Muscle of leg (tissue), 16 donors: ENCODE measurements at places on chromosomes 3 and 15. TPM values are rescaled to one million over a fixed set of nuclear protein-coding genes. Genes with fewer than 3 reads are reported as not detected.
A peak's percentile ranks its signal among the peaks of the same experiment; 100 is the strongest.

DNA sequence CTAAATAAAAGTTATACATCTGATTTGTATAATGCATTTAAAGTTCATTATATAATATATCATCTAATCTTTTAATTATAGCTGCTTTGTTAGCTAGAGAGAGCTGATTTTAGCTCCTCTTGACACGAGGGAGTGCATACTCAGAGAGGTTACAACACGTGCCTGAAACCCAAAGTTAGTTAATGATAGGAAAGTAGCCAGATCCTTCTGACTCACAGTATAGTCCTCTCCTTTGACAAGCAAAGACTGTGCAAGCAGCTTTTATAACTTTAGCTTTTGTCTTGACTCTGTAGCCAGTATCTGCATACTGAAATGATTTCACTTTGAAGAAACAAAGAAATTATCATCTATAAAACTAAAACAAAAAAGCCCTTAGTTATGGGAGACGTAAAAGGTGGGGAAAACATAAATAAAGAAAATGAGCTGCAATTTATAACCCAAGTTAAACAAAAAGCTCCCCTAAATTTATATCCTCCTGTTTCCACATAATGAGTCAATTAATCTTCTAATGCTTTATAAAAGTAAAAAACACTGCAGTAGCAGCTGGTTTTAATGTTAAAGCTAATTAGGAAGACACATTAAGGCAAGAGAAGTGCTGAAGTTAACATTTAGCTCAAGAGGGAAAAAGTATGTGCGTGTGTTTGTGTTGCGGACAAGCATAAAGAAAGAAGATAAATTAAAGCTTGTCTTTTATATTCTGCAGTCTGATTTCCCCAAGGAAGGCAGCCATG lies 13.1 kb downstream of the GABRR3 start:
- DNase-seq = no peak

DNA sequence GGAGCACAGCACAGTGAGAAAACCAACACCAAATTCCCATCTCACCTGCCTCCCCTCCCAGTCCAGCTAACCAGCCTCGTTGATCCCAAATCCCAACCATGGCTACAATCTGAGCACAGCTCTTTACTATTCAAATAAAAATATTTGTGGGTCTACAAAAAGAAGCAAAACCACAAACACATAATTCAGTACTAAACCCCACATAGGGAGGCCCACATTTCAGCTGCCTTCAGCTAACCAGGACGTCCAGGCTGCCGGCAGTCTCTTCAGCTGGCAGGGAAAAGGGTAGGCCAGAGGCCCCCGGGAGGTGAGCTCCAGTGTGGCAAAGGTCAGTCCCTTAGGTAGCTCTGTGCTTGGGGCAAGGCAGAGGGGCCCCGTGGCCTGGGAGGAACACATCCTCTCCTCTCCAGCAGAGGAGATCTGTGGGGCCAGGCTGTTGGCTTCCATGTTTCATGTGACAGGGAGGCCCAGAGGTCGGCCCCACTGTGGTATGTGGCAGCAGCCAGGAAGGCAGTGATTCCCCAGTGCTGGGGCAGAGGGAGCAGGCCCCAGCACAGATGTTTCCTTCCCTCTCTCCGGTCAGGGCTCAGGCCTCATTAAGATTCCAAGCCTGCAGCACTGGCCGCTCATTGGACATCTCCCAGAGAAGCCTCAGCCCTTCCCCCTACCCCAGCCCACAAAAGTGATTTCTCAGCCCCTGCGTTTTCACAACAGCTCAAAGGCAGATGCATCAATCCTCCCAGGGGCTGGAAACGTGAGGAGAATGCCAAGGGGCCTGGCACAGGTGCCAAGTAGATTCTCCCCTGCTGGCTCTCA lies 381.4 kb downstream of the NTRK3 start:
- peak; percentile 74 for DNase-seq

DNA sequence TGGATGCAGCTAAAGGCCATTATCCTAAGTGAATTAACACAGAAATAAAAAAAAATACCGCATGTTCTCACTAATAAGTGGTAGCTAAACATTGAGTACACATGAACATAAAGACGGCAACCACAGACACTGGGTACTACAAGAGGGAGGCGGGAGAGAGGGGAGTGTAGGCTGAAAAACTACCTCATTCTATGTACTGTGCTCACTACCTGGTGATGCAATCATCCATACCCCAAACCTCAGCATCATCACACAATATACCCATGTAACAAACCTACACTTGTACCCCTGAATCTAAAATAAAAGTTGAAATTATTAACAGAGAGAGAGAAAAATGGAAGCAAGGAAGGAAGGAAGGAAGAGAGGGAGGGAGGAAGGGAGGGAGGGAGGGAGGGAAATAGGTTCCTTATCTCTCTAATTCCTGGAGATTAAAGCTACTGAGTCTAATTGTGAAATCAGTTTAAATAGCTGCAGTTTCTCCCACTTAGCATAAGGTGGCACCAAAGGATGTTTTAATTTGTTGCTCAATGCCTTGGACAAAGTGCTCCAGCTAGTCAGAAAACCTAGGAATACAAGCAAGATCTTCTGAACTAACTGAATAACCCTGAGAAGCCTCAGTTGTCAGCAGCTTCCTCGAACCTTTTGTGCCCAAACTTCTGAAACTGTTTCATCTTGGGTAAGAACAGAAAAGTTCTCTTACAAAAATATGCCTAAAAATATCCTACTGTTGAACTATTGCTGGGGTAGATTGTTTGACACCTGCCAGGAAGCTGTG lies 79.4 kb upstream of the ATP11B start:
- DNase-seq = peak; percentile 67

DNA sequence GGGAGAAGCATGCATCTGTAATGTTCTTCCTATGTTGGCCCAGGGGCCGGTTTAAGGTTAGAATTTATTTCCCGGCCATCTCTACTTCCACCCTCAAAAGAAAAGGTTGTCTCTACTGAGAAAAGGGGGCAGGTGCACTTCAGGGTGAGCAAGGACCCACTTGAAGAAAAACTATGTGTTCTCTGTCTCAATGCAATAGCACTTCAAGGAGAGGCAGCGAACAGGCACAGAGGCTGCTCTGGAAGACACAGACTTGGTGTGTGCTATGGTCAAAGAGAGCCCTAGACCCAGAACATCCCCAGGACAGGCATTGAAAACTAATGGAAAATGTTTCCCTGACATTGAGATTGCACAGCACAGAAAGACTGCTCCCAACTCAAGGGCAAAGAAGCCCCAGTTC lies 7.6 kb downstream of the MINDY4B start:
- DNase-seq = no peak

DNA sequence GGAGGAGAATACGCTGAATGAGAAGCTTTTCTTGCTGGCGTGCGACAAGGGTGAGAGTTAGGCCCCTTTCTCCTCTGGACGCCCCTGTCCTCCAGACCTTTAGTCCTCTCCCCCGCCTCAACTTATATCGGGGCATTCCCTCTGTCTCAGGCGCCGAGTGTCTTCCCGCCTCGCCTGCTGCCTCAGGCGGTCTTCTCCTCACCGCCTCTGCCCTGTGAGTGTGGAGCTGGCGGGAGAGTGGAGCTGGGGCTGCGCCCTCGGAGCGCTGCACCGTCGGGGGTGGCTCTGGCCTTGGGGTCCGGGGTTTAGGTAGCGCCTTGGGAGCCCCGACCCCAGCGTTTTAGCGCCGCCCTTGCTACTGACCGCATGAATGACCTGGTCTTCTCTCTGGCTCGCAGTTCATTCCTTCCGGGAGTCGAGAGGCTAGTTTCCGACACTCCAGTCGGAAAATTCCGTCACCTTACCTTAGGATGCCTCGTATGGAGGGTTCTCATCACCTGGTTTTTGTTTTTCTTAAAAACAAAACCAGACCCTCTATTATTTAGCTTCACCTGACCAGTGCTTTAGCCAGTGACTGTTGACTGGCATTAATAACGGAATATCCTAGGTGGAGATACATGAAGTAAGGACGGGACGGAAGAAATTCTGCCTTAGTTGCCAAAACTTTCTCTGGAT lies 985 bp downstream of the TRPC1 start:
- peak; percentile 70 for DNase-seq

GRCh38 chr15:33608714-33609113 lies 297.9 kb downstream of the RYR3 start:
- no peak for DNase-seq

DNA sequence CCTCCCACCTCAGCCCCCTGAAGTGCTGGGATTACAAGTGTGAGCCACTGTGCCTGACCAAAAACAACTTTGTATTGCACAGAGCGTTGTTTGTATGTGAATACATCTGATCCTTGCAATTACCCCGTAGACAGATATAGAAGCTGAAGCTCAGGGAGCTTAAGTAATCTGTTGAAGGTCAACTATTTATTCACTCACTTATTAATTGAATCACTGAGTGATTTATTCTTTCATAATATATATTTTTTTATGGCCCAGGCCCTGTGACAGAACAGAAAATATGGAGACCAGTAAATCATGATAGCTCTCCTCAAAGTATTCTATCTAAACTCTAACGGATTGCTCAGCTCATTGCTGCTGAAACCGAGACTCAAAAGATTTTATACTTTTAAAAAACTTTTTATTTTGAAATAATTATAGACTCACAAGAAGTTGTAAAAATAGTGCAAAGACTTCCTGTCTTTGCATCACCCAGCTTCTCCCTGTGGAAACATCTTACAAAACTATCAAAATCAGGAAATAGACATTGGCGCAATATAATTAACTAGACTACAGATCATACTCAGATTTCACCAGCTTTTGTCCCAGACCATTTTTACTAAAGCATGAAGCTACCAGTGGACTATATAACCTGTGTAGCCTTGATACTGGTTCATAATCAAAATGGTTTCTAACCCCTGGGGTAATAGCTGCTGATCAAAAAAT lies 466.1 kb downstream of the PDCD6IP start:
- peak; percentile 11 for DNase-seq

DNA sequence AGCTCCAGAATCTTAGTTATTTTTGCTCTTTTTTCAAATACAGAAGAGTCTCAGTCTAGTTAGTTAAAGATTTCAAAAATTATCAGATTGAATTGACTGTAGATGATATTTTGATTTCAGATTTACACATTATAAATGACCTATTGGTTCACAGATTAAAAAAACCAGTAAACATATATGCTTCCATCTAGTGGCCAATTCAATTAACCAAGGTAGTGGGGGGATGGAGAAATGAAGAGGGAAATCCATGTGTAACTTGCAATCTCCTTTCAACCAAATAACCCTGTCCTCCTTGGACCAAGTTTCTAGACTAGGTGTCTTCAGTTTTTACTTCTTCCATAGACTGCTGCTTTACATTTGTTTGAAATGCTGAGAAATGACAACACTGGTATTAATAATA lies 789.8 kb downstream of the ROBO1 start:
- DNase-seq = no peak

DNA sequence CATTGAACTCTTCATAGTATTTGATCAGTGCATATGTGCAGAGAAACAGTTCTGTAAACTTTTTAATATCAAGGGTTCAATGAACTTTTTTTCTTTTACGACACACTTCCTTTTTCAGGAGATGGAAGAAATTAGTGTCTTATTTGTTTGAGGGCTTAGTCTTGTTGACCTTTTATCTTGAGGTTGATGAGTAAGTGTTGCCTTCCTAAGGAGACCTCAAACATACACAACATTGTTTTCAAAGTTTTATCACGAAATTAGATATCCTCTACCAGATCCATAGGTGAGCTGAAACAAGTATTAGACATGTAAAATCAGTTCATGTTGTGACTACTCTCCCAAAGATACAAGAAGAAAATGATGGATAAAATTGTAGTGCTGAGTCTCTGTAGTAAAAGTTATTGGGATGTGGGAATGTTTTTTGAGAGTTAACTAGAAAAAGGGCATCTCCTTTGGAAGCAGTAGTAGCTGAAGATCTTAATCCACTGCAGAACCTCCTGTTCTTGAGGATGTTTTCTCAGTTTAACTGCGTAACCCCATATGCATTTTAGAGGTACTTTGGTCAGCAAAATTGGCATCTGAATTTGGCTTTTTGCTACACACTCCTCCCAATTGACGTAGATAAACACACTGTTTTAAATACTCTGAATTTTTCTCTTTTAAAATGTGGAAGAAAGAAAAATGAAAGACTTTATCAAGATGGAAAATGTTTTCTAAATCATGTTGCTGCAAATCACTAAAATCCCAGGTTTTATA lies 116.8 kb downstream of the GALK2 start:
- DNase-seq = no peak

DNA sequence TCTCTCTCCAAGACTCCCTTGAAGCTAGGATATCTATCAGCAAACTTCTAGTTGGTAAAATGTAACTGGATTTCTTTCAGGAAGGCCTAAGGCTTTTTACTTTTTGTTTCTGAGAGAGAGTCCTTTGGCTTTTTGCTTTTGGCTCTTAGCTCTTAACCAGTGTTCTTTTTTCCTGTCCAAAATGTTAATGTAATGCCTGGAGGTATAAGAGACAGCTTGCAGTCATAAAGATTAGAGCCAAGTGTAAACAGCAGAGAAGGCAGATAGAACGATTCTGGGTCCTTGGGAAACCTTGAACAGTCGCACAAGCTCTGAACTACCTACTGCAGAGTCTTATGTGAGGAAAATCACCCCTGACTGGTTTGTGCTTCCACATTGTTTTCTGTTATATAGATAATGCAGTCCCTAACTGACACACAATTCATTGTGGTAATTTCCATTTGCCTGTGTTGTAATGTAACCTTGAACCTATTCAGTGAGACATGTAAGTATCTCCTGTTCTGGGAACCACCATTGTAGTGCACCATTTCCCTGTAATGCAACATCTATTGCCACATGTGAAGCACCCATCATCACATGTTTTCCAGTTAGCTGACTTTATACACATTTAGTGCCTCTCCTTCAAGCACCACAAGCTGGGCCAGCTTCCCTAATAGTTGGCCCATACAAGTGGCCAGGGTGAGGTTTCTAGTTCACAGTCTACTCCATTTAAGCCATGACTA lies 1311.9 kb downstream of the ROBO1 start:
- peak; percentile 61 for DNase-seq

GRCh38 chr3:187694801-187695200 lies 7.6 kb downstream of the RTP2 start:
- DNase-seq = no peak

DNA sequence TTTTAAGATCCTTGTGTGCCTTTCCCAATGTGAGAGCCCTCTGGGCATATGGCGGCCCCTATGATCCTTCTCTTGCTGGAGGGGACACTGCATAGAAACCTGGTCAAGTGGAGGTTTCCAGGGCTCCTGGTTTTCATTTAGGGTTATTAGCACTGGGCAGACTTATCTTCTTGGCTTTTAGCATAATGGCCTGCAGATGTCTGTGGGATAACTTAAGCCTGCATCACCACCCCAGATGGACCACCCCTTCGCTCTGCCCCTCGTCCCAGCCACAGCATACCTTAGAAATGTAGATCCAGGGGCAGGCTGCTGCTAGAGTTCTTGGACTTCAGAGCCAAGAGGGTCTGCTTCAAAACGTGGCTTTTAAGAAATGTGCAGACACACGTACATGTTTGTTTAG lies 340.3 kb upstream of the CTDSPL start:
- no peak for DNase-seq

Gene SLC22A13
- 0.22 TPM for total RNA-seq

Gene TP53BP1
- 48.8 TPM for total RNA-seq

Gene CD200R1
- total RNA-seq = 2.5 TPM

Gene NUP210
- total RNA-seq = 4.5 TPM

Gene RBM6
- total RNA-seq = 58.9 TPM

Gene MESP2
- total RNA-seq = 0.49 TPM

Gene RGMA
- 16.4 TPM for total RNA-seq

Gene TRANK1
- 5.0 TPM for total RNA-seq
